Fibroblast of mammary gland (primary cell): ENCODE measurements at places on chromosomes 5 and 9.

DNA sequence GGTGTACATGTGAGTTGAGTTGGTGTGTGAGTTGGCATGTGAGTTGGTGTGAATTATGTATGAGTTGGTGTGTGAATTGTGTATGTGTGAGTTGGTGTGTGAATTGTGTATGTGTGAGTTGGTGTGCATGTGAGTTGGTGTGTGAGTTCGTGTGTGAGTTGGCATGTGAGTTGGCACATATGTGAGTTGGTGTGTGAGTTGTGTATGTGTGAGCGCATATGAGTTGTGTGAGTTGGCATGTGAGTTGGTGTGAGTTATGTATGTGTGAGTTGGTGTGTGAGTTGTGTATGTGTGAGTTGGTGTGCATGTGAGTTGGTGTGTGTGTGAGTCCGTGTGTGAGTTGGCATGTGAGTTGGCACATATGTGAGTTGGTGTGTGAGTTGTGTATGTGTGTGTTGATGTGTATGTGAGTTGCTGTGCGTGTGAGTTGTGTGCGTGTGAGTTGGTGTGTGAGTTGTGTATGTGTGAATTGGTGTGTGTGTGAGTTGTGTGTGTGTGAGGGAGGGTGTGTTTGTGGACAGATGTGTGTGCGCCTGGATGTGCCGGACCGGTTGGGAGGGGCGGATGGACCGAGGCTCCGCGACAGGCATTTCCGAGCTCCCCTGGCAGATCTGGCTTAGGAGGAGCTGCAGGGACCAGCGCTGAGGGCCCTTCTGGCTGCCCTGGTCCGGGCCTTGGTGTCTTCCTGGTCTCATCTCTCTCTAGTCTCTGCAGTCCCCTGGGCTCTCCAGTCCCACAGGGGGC is 162.5 kb upstream of the IER5L start:
- no peak for DNase-seq

GRCh38 chr9:89060790-89061189 is 69.5 kb downstream of the S1PR3 start:
- no peak for DNase-seq

GRCh38 chr5:59770953-59771352 is 122.6 kb downstream of the PDE4D start:
- DNase-seq: no peak

- peak; percentile 72 for DNase-seq
Measured at GRCh38 chr5:134026521-134027287, 21.9 kb upstream of the VDAC1 start.

- DNase-seq: no peak
Measured at GRCh38 chr5:54194318-54194717, 116.1 kb downstream of the ARL15 start.

DNA sequence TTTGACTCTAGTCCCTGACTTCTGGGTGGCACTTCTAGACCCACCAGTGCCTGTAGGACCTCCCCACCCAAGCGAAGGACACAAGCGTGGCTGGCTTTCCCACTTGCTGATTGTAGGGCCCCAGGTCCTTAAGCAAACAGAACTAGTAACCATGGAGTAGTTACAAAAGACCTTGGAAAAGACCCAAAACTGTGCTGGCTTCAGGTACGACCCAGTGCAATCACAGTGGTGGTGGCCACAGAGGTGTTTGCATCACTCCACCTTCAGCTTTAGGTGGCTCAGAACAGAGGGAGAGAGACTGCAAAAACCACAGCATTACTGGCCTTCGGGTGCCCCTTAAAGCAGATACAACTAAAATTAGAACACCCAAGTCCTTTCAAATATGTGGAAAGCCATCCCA is 52.9 kb downstream of the SLCO4C1 start:
- DNase-seq: no peak

- DNase-seq: peak; percentile 6
Measured at GRCh38 chr5:90747175-90747574, 188.6 kb downstream of the ADGRV1 start.

GRCh38 chr5:168874713-168875380 is 295.7 kb upstream of the PANK3 start:
- DNase-seq: peak; percentile 15

GRCh38 chr9:93684806-93685543 is 108.6 kb downstream of the PHF2 start:
- no peak for DNase-seq

DNA sequence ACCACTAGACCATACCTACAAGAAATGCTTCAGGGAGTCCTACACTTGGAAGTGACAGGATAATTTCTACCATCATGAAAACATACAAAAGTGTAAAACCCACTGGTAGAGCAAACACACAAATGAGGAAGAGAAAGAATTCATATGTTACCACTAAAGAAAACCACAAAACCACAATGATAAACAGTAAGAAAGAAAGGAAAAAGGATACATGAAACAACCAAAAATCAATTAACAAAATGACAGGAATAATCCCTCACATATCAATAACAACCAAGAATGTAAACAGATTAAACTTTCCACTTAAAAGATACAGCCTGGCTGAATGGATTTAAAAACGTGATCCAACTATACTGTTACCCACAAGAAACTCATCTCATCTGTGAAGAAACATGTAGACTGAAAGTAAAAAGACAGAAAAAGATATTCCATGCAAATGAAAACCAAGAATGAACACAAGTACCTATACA is 83.4 kb downstream of the LPAR1 start:
- DNase-seq: no peak

- DNase-seq: peak; percentile 84
Measured at GRCh38 chr5:110957934-110958333, 113.6 kb upstream of the TSLP start.

GRCh38 chr9:114172981-114173833 is 17.9 kb downstream of the COL27A1 start:
- peak; percentile 75 for DNase-seq

GRCh38 chr5:168752416-168753190 is 173.4 kb upstream of the PANK3 start:
- no peak for DNase-seq

GRCh38 chr5:139014726-139015125 is 139.6 kb upstream of the LRRTM2 start:
- peak; percentile 93 for DNase-seq

- peak; percentile 96 for DNase-seq
Measured at GRCh38 chr9:5493679-5494511, 16.4 kb upstream of the PDCD1LG2 start.

- no peak for DNase-seq
Measured at GRCh38 chr5:107023732-107024131, 647.0 kb downstream of the EFNA5 start.

DNA sequence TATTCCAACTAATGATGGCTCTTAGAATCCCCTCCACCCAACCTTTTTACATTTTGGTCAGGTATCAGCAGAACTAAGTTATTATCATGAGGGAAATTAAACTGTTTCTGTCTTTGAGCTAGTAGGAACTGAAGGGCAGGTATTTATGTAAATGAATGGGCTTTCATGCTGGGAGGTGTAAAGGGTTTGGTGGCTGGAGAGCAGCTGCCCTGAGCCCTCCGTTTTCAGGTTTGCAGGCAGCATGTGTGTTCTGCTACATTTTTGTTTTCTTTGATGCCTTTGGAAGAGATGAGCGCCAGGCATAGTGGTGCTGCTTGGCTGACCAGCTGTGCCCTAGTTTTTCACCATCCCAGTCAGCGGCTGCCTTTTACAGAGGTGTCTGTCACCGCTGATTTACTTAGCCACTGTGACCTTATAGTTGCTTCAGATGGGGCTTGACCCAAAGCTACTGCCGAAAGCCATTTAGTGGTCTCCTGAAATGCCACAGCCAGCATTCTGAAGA is 231.9 kb downstream of the MAST4 start:
- no peak for DNase-seq

GRCh38 chr5:14775857-14776256 is 95.7 kb downstream of the ANKH start:
- DNase-seq: peak; percentile 92

GRCh38 chr5:171525085-171525484 is 105.6 kb downstream of the FGF18 start:
- DNase-seq: no peak

GRCh38 chr5:82255844-82256243 is 22.3 kb downstream of the RPS23 start:
- no peak for DNase-seq

DNA sequence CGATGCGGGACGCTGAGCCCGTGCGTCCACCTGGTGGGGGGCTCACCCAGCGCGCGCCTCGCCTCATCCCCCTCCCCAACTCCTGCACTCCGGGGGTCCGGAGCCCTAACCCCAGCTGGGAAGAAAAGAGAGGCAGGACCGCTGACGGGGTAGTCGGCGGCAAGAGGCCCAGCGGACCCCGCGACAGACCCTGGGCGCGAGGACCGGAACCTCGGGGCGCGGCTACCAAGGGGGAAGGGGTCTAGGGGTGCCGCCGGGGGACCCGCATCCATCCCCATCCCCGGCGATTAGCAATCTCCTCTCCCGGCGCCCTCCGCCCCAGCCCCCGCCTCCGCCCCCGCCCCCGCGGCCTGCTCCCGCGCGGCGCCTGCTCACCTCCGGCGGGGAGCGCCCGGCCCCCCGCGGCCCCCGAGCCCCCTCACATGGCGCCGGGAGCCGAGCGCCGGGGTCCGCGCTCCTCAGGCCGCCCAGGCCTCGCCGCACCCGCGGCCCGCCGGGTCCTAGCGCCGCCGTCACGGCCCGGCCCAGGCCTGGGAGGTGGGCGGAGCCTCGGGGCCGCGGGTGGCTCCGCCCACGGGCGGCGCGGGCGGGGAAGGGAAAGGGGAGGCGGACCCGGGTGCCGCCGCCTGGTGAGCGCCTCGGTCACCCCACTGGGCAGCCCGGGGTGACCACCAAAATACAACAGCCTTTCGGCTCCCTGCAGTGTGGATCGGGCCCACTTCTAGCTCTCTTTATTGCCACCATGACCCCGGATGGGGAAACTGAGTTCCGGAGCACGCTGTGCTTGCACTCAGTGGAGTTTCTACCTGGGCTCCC is at the start of gene ST6GALNAC6:
TSS of gene ST6GALNAC6 (minus strand) at position 476 of the 816 bp plus-strand sequence. CDS start 1,622 bp downstream, outside the sequence.
- DNase-seq: peak; percentile 63

DNA sequence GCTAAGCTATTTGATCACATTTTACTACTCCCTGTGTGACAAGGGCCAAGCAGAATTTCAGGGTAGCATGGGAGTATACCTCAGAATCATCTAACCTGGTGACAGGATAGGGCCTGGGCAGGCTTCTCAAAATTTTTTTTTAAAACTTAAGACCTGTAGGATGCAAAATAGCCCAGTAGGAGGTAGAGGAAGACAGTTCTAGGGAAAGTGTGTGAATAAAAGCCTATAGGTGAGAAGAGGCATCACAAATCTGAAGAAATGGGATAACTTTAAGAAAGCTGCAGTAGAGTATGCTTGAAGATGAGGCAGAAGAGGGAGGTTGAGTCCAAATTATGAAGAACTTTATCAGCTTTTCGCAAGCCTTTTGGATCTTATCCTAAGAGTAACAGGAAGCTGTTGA is 32.3 kb downstream of the CNTRL start:
- no peak for DNase-seq

DNA sequence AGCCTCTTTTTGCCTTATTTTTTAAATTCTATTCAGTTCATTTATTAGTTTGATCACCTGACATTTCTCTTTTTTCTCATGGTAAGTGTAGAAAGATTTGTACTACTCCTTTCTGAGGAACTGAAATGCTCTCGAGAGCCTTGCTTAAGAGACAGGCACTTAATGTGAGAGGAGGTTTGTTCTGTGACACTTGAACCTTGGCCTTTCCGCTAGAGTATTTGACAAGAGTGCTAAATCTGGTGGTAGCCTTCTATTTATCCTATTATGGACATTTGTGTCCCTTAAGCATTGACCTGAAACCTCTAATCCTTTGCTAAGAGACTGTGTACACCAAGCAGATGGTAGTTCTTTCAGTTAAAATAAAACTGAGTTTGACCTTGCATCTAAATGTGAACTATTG is 805.0 kb upstream of the PTPRD start:
- no peak for DNase-seq

- no peak for DNase-seq
Measured at GRCh38 chr5:175021841-175022625, 297.7 kb downstream of the MSX2 start.

GRCh38 chr9:33288828-33289483 is 1.4 kb upstream of the NFX1 start:
- DNase-seq: no peak

- DNase-seq: peak; percentile 49
Measured at GRCh38 chr5:18393565-18394442, 759.5 kb downstream of the TAF11L14 start.

DNA sequence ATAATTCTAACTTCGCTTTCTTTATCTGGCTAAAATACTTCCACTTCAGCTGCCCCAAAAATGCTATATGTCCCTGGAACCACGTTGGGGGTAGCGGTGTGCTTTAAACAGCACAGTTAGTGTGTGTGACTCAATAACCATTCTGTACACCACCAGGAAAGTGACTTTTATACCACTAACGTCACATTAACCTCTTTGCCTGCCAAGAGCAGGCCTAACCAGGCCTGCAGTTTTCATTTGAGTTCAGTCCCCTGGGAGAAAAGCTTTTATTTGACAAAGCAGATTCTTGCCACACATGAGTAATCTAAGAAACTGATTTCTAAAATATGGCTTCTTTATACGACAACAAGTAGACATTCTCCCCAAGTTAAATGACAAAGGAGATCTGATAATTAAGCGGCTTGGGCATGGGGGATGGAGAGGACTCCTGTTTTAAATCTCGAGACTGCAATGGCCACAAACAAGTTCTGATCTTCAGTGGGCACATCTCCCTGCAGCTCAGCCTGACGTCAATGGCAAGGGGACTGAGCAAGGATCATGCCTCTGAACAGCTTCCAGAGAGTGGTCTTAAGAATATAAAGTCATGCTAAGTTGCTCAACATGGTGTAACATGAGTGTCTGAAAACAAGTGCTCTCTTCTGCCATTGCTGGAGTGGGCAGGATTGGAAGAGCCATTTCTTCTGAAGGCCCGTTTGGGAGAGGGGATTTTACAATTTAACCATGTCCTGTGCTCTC is 91.8 kb downstream of the GLIS3 start:
- DNase-seq: peak; percentile 91

GRCh38 chr9:82054264-82055015 is 65.9 kb downstream of the SPATA31D1 start:
- DNase-seq: no peak

GRCh38 chr5:92409134-92409533 is 1026.0 kb upstream of the ARRDC3 start:
- DNase-seq: peak; percentile 72

- no peak for DNase-seq
Measured at GRCh38 chr5:132657676-132658380, at the start of gene IL13. IL13 (plus strand) TSS chr5:132658173; CDS start chr5:132658187, 14 bp downstream.

DNA sequence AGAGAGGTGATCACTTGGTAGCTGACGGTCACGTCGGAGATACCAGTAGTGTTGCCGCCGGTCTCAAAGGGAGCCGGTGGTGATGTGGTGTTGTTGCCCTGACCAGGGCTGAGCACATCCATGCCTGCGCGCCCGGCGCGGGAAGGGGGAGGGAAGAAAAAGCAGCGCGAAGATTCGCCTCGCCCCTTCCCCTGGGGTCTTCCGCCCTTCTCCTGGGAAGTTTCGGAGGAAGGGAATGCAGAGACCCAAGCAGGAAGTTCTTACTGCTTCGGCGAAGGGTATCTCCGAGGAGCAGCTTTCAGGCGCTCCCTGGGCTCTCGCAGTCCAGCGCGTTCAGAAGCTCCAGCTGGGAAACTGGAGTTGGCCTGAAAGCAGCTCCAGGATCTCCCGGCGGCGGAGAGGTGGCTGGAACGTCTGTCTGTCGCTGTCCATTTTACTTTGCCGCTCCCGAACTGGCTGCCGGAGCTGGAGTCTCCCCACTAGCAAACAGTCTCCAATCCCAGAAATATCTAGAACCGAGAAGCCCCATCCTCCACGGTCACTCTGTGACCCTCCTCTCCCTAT is 565 bp downstream of the HTR1A start:
- no peak for DNase-seq

GRCh38 chr5:133969654-133970324 is 1.4 kb upstream of the C5orf15 start:
- DNase-seq: no peak

- no peak for DNase-seq
Measured at GRCh38 chr5:118293378-118293777, 695.0 kb downstream of the DTWD2 start.
